Activated CD4-positive, alpha-beta T cell treated with anti-CD3 and anti-CD28 coated beads, Interleukin-2, amount 10 ng/mL, durations not matched to agents 7 days and 5 days (primary cell): ENCODE measurements at places on chromosomes 7 and 10.

GRCh38 chr7:23410446-23411183 is 59.7 kb downstream of the IGF2BP3 start:
- no peak for DNase-seq
- no peak overlapping the region for H3K4me3 ChIP-seq
- no peaks in the 10 kb centered on the region for H3K27me3 ChIP-seq
- H3K4me1 ChIP-seq, result no peaks in the 10 kb centered on the region
- no peak overlapping the region for H3K27ac ChIP-seq

DNA sequence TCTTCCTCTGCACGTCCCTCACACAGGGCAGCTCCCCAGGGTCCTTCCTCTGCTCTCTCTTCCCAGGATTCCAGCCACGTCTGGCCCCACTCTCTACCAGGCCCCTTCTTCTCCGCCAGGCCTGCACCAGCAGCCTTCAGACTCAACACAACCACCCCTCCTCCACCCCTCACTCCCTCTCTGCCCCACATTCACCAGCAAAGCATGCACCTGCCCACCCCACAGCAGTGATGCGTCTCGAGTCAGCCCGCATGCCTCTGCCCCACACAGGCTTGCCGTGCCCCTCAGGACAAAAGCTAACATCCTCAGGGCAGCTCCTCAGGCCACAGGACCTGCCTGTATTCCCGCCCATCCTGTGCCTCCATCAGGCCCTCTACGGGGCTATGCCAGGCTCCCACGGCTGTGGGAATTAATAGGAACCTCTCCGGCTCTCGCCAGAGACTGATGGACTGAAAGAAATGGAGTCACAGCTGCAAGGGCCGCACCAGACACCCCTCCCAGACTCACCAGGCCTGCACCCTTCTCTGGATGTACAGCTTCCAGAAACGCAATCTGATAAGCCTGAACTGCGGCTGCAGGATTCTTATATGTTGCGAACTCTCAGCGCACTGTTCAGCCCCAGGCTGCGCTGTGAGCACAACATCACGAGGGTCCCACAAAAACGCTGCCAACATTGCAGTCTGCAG is 100.1 kb downstream of the CYTH3 start:
- DNase-seq, result no peak
- no peaks in the 10 kb centered on the region for H3K27me3 ChIP-seq
- H3K36me3 ChIP-seq, result no peaks in the 10 kb centered on the region
- H3K4me3 ChIP-seq, result no peak overlapping the region
- no peaks in the 10 kb centered on the region for H3K4me1 ChIP-seq

DNA sequence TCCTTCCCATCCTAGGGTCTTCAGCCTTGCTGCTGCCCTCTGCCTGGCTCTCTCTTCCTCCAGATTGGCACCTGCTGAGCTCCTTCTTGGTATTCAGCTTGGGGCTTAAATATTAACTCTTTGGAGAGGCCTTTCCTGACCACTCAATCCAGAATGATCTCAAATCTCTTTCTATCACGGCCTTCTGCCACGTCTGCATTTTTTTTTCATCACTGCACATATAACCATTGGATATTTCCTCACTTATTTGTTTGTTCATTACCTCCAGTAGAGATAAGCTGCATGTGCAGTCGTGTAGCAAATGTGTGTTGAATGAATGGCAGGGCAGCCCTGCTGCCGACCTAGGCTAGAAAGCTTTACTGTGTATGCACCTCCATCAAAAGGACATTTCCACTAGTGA is 51.6 kb upstream of the MPP7 start:
- peaks cover 3% of the 10 kb centered on the region for H3K4me1 ChIP-seq
- H3K27ac ChIP-seq, result no peak overlapping the region
- H3K4me3 ChIP-seq, result no peak overlapping the region
- no peaks in the 10 kb centered on the region for H3K27me3 ChIP-seq
- no peaks in the 10 kb centered on the region for H3K36me3 ChIP-seq
- no peak for DNase-seq

- no peak for DNase-seq
- H3K36me3 ChIP-seq, result no peaks in the 10 kb centered on the region
- no peak overlapping the region for H3K27ac ChIP-seq
- H3K27me3 ChIP-seq, result no peaks in the 10 kb centered on the region
- peaks cover 6% of the 10 kb centered on the region for H3K4me1 ChIP-seq
These were observed 84.6 kb upstream of the CACUL1 start for GRCh38 chr10:118839348-118839747.

DNA sequence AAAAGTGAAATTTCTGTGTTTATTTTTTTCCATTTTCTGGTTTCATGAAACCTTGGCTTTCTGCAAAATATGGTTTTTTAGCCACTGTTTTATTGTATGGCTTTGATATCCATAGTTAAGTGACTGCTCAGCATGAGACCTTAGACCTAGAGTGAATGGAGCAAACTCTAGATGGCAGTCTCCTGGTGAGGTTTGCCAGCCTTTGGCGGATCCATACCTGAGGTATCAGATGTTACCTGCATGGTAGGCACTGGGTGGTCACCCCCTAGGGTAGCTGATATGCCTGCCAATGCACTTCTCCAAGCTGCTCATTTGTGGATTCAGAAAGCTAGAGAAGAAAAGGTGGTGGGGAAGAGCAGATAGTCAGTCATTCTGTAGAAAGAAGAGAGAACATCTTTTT is 17.4 kb upstream of the FZD8 start:
- peaks cover 7% of the 10 kb centered on the region for H3K27me3 ChIP-seq
- no peak overlapping the region for H3K4me3 ChIP-seq
- H3K4me1 ChIP-seq, result no peaks in the 10 kb centered on the region
- H3K36me3 ChIP-seq, result no peaks in the 10 kb centered on the region
- no peak for DNase-seq
- H3K27ac ChIP-seq, result no peak overlapping the region

GRCh38 chr7:135300913-135301765 is 67.5 kb downstream of the STRA8 start:
- no peak overlapping the region for H3K27ac ChIP-seq
- no peaks in the 10 kb centered on the region for H3K36me3 ChIP-seq
- H3K4me3 ChIP-seq, result no peak overlapping the region
- peaks cover 7% of the 10 kb centered on the region for H3K27me3 ChIP-seq
- H3K4me1 ChIP-seq, result no peaks in the 10 kb centered on the region

DNA sequence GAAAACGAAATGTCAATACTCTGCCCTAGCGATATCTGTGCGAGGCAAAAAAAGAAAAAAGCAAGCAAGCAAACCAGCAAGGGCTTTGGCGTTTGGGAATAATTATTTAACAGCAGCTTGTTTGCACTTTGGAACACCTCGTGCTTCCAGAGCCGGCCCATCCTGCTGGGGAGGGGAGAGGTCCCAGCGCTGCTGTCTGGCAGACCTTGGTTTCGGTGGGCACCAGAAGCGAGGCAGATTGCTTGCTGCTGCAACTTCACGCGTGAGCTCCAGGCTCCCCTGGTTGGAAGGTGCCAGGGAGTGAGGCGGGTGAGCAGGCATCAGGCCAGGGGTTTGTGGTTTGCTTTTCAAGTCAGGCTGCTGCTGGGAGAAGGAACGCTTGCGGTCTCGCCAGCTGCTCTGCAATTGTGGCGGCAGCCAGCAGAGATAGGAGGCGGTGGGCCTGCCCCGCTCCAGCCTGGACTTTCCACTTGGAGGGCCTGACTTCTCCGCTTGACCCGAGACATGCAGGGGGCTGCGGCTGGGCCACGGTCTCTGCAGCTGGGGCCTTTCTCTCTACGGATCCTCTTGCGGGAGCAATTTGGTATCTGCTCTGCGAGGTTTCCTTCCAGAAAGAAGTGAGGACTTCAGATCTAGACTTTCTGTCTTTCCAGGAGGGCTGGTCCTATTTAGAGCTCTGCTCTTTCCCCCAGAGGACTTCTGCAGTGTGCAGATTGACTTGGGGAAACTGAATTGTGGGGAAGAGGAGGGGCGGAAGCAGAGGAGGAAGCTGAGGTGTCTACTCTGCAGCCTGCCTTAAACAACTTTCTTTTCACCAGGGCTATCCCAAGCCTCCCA is 131.4 kb downstream of the PRPF18 start:
- no peaks in the 10 kb centered on the region for H3K27me3 ChIP-seq
- H3K27ac ChIP-seq, result no peak overlapping the region
- peak overlapping the region; percentile 34 for H3K4me3 ChIP-seq
- H3K4me1 ChIP-seq, result peaks cover 17% of the 10 kb centered on the region
- peak; percentile 50 for DNase-seq
- no peaks in the 10 kb centered on the region for H3K36me3 ChIP-seq

DNA sequence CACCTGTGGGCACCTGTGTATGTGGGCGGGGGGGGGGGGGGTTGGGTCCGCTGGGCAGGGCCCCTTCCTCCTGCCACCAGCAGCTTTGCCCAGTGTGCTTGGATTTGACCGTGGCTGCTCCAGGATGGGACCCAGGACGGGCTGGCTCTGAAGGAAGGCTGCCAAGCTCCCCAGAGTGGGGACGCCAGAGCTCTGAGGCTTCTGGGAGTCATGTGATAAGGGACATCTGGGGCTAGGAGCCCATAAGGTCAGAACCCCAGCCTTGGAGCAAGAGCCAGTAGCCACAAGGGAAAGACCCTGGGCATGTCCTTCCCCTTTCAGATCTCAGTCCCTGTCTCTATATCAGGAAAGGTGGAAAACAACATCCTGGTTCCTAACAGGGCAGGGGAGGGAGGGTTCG is 21.8 kb upstream of the AMZ1 start:
- H3K36me3 ChIP-seq, result no peaks in the 10 kb centered on the region
- no peak overlapping the region for H3K27ac ChIP-seq
- no peak for DNase-seq
- no peak overlapping the region for H3K4me3 ChIP-seq
- H3K27me3 ChIP-seq, result peaks cover 31% of the 10 kb centered on the region

DNA sequence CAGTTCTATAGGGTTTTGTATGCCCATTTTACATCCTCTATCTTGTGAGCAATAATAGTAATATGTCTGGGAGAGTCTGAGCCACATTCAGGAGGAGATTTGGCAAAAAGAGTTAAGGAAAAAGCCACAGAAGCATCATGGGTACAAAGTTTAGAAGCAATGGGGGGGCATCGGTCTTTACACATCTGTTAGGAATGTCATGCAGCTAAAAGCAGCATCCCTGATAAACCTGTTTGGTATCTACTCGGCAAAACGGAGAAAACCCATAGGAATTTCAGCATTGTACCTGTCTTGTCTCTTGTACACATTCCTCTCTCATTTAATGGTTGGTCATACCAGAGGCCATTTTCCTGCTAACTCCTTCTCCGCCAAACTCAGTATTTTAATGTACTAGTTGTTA is 12.5 kb upstream of the HERPUD2 start:
- no peak for DNase-seq
- peaks cover 2% of the 10 kb centered on the region for H3K27me3 ChIP-seq
- no peak overlapping the region for H3K27ac ChIP-seq
- H3K36me3 ChIP-seq, result no peaks in the 10 kb centered on the region
- H3K4me1 ChIP-seq, result peaks cover 29% of the 10 kb centered on the region
- H3K4me3 ChIP-seq, result no peak overlapping the region

GRCh38 chr10:13973742-13974141 is 357.0 kb downstream of the FRMD4A start:
- no peak overlapping the region for H3K27ac ChIP-seq
- peaks cover 2% of the 10 kb centered on the region for H3K27me3 ChIP-seq
- no peak overlapping the region for H3K4me3 ChIP-seq

GRCh38 chr10:31694929-31695837 is 233.4 kb downstream of the ARHGAP12 start:
- H3K27me3 ChIP-seq, result no peaks in the 10 kb centered on the region
- H3K4me1 ChIP-seq, result no peaks in the 10 kb centered on the region
- H3K4me3 ChIP-seq, result no peak overlapping the region
- no peak overlapping the region for H3K27ac ChIP-seq
- DNase-seq, result no peak

DNA sequence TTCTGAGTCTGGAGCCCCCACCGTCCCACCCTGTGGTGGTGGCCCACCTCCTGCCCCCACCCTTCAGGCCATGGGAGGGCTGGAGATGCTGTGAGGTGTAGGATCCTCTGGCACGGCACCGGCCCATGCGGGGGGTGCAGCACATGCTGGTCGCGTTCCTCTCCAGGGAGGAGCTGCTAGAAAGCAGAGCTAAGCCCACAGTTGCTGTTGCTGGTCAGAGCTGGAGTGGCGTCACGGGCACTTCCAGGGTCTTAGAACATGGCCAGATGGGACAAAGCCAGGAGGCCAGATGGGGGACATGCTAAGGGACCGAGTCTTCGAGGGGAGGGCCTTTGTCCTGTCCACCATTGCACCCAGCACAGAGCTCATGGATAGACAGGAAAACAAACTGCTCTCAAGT is 21.6 kb downstream of the AGAP3 start:
- no peak overlapping the region for H3K4me3 ChIP-seq
- no peaks in the 10 kb centered on the region for H3K27me3 ChIP-seq

GRCh38 chr7:40717242-40717641 is 582.4 kb downstream of the SUGCT start:
- peak; percentile 37 for DNase-seq
- no peak overlapping the region for H3K27ac ChIP-seq
- H3K36me3 ChIP-seq, result no peaks in the 10 kb centered on the region
- peaks cover 11% of the 10 kb centered on the region for H3K27me3 ChIP-seq
- H3K4me1 ChIP-seq, result peaks cover 11% of the 10 kb centered on the region

- DNase-seq, result no peak
- peaks cover 5% of the 10 kb centered on the region for H3K4me1 ChIP-seq
- H3K27me3 ChIP-seq, result peaks cover 2% of the 10 kb centered on the region
- no peak overlapping the region for H3K4me3 ChIP-seq
These were observed 653.9 kb upstream of the FOXK1 start for GRCh38 chr7:4028221-4028620.

DNA sequence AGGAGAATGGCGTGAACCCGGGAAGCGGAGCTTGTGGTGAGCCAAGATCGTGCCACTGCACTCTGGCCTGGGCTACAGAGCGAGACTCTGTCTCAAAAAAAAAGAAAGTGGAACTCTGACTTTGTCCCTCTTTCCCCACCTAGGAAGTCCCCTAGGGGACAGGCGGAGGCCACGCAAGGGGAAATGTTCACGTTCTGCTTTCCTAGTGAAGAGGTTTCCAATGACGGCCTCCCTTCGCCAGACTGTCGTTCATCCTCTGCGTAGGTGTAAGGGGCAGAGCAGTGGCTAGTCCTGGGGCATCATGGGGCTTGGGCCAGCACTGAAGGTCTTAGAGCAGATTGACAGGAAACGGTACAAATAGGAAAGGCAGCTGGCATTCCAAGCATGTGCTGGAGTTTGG is 30.6 kb downstream of the SUFU start:
- H3K4me3 ChIP-seq, result no peak overlapping the region
- DNase-seq, result no peak
- H3K27ac ChIP-seq, result no peak overlapping the region
- H3K4me1 ChIP-seq, result peaks cover 3% of the 10 kb centered on the region
- no peaks in the 10 kb centered on the region for H3K36me3 ChIP-seq

DNA sequence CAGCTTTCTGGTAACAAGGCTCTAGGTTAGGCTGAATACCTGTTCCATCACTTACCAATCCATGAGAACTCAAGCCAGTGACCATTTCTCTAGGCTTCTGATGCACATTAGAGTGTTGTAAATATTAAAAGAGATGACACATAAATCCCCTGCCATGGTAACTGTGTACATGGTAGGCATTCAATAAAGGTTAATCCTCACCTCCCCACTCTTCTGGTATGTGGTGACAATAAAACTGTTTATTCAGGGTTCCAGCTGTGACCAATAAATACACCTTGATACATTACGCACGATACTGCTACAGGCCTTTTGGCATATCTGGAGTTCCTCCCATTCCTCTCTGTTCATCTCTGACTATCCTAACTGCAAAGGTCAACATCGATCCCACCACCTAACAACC is 171.9 kb downstream of the SRPK2 start:
- no peaks in the 10 kb centered on the region for H3K27me3 ChIP-seq
- peaks cover 11% of the 10 kb centered on the region for H3K36me3 ChIP-seq
- DNase-seq, result no peak
- H3K4me1 ChIP-seq, result peaks cover 19% of the 10 kb centered on the region
- H3K4me3 ChIP-seq, result no peak overlapping the region
